ENCODE measurements at places on chromosomes 11 and 22.
A peak's percentile ranks its signal among the peaks of the same experiment; 100 is the strongest.

DNA sequence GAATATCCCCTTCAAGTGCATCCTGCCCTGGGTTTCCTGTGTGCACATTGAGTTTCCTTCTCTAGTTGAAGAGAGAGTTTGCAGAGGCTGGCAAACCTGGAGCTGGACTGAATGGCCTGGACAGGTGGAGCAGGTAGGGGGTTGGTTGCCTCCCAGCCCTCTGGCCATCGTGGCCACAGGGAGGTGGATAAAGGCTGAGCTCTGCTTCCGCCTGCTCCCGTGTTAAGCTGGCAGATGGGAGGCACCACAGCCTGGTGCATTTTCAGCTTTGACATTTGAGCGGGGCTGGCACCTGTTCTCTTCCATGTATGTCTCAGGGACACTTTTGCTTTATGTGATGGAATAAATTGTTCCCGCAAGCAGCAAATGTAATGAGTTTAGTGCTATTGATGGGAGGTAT lies 11.1 kb downstream of the MICAL2 start:
- peak; percentile 97 for DNase-seq

- DNase-seq, result peak; percentile 20
Observed at GRCh38 chr11:65559951-65560537, 1.9 kb upstream of the LTBP3 start.

DNA sequence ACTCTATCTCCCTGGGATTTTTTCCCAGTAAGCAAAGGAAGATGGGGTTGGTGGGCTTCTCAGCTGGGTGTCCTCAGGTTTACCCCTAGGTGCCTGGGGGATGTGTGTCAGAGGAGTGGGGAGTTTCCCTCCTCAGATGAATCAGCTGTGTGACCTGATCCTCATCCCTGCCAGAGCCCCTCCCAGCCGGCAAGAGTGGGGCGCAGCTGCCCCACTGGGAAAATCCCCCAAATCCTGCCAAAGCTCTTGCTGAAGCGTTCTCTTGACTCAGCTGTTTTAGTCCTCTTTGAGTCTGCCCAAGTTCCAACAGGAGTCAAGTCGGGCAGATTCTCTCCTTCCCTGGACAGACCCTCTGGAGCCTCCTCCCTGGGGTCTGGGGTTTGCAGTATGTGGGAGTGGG lies 6.0 kb downstream of the C11orf68 start:
- no peak for DNase-seq

DNA sequence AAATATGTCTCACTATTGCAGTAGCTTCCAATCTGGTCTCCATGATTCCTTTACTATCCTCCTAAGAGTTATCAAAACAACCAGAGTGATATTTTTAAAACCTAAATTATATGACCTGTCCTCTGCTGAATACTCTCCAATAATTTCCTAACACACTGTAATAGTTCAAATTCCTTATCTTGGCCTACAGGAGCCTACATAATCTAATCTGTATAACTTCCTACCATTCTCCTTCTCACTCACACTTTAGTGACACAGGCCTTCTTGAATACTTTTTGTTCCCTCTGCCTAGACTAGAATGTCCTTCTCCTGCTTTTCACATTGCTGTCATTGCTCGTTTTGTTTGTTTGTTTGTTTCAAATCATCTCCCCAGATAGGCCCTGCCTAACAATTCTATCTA lies 9.4 kb downstream of the FHIP1B start:
- DNase-seq, result no peak

DNA sequence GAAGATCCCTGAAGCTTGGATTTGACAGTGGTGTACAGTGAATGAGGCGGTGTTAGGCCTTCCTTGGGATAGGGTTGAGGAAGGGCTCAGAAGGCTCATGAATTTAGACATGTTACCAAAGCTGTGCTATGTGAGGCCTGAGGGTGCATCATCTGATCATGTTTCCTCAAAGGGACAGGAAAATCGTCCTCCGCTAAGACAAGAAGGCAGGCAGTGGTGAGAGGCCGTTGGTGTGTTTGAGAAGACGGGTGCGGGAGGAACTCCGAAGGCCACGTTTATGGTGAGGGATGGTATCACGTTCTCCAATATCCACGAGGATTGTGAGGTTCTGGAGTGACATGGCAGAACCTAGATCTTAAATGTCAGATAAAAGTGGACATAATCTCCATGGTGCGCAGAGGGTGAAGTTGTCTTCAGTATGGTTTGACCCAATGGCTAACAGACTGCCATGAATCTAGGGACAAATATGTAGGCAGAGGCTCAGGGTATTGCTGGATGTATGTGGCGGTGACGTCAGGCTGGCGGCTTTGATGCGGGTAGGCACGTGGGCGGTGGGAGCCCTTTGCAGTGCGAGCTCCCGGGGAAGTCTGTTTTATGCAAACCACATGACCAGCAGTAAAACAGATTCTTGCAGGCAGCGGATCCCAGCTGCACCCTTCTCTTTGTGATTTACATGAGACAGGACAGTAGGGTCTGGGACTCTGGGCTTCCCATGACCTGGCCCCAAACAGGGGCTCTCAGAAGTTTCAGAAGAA lies 242.3 kb upstream of the B3GAT1 start:
- no peak for DNase-seq

Data from C1 segment of cervical spinal cord (tissue), 14 donors.